ENCODE measurements at places on chromosomes 1 and 21.

DNA sequence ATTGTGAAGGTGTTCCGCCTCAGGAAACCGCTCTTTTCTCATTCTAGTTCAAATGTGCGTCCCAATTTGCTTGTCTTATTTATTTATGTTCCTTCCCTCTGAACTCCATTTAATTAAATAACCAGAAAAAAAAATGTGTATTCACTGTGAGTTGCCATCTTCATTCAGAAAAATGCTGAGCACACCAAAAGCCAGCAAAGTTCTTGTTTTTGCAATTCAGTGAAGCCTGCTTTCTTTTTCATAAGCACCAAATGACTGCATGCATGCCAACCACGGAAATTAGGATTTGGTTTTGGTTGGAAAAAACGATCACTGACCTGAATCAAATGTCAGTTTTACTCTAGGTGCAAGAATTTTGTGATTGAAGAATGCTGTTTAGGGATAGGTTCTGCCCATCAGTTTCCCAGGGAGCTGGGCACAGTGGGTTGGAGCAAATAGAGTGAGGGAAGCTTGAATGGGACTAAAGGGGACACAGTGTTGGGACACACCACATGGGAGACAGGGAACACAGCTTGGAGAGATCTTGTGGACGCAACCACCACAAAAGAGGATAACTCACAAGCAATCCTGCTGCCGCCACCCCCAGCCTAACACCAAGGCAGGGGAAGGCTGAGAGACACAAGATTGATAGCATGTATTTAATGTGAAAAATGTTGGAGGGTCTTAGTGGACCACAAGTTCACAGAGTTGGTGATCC is 183.4 kb upstream of the GALNT2 start:
- no peak for DNase-seq

GRCh38 chr1:175254190-175254589 is 61.6 kb upstream of the KIAA0040 start:
- no peak for DNase-seq

- DNase-seq = no peak
Measured at GRCh38 chr1:9630331-9631111, 21.0 kb upstream of the PIK3CD start.

DNA sequence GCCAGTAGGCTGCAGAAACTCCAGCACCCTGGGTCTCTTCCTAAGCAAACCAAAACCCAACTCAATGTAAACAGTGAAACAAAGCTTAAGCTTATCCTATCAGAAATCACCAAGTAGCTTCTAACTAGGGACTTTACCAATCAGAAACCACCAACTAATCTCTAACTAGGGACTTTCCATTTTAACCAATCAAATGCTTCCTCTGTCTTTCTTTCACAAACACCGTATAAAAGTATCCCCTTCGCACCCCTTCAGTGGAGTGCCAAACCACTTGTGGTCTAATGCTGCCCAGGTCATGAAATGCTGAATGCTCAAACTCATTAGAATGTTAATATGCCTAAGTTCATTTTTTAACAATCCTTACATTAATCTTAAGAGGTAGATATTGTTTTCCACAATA is 250.5 kb upstream of the DUSP10 start:
- DNase-seq = no peak

- DNase-seq = no peak
Measured at GRCh38 chr1:246592695-246593094, 26.4 kb downstream of the CNST start.

DNA sequence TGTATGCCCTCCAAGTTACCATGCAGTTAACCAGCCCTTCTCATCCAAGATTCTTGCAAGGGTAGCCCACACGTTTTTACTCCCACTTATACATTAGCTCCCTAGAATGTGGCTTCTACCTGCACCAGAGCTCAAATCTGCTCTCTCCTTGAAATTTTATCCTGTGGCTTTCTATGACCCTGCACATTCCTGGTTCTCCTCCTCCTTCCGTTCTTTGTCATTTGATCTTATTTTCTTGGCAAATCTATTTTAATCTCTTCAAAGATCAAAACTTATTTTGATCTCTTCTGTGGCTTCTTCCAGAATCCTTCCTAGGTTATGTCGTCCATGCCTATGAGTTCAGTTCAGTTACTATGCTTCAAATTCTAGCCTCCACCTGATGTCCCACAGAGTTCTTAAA is 115.6 kb upstream of the GUCA2B start:
- DNase-seq = no peak

All from left renal pelvis (tissue), 4 donors.